ENCODE measurements at places on chromosomes 5 and 9.

DNA sequence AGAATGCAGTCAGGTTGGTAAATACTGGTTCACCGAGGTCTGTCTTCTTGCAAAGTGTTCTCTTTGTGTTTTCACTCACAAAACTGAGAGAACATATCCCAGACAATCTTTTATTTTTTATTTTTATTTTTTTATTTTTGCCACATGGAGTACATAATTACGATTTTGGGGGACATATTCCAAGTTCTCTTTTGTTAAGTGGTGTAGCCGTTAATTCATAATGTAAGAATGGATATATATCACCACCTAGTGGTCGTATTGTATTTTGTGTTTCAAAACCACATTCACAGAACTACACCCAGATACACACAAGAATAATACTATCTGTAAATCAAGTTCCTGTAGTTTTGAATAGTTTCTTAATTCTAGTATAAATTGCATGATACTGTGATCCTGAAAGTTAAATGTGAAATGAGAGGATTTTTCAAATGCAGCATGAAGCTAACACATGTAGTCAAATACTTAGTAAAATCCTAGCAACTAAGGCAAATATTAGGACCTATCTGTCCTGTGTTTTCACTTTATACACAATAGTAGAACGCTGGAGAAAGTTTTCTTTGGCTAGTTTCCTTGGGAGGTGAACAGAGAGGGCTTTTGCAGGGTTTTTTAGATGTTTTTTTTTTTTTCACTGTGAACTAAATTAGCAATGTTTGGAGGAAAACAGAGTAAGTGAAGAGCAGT is 92.7 kb downstream of the VCAN start:
- DNase-seq = no peak

DNA sequence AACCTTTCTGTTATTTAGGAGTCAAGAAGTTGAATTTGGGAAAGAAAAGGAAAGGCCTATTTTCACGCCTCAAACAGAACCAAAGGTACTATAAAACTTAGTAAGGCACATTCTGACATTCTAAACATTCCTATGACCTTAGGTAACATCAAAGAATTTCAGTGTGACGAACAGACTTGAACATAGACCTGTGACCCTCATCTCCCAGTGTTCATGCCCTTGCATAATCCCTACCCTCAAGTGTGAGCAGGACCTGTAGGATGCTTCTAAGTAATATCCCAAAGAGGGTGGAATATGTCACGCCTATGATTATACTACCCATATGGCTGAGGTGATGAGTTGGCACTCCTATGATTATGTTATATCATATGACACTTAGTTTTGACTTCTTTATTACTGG is 540.9 kb downstream of the KIF4B start:
- DNase-seq = no peak

- no peak for DNase-seq
Observed at GRCh38 chr5:120320626-120321025, 143.5 kb upstream of the PRR16 start.

- no peak for DNase-seq
Observed at GRCh38 chr5:42020788-42021530, 95.9 kb downstream of the FBXO4 start.

GRCh38 chr9:110582156-110582555 is 2.6 kb upstream of the SVEP1 start:
- DNase-seq = no peak

DNA sequence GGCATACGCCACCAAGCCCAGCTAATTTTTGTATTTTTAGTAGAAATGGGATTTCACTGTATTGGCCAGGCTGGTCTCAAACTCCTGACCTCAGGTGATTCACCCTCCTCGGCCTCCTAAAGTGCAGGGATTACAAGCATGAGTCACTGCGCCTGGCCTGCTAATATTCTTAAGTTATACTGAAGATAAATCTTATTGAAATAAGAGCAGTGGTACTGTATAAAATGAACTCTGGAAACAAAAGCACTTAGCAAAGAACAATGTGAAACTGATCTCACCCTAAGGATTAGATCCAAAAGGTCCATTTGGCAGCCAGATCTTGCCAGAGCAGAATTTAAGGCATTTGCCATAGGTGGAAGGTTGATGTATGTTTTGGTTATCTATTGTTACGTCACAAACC is 27.1 kb downstream of the CYSTM1 start:
- DNase-seq = no peak

GRCh38 chr5:72180925-72181324 is 73.7 kb downstream of the MAP1B start:
- DNase-seq = no peak

DNA sequence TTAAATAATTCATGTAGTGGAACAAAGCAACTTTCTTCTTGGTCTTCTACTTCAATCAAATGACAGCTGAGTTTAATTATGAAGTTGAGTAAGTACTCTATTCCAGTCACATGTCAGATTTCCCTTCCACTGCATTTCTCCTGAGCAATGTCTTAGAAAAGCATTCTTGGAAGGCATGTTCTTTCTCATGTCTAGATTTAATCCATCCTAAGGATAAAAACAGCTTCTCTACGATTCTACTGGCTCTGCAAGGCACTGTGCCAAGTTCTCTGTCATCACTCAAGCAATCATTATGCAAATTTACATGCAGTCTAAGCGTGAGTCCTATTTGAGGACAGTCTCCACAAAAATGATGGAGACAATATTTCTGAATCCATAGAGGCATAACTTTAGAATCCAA is 142.4 kb downstream of the YIPF5 start:
- no peak for DNase-seq

- no peak for DNase-seq
Observed at GRCh38 chr5:109928046-109928445, 238.3 kb downstream of the MAN2A1 start.

DNA sequence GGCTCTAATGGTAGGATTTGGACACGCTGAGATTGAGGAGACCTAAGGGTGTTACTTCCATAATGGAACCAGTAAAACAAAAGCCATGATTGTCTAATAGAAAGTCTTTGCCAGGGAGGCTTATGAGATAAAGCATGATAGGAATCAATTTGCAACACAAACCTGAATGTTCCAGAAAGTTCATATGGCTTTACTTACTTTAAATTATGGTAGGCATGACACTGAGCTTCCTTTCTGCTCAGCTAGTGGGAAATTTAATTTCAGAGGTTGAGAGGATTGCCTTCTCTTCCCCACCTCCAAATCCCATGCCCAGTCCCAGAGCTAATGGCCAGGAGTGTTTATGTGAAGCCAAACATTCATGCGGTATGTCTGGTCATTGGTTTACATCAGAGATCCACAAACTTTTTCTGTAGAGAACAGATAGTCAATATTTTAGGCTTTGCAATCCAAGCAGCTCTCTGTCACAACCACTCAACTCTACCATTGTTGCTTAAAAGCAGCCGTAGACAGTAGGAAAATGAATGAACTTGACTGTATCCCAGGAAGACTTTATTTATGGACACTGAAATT is 114.5 kb downstream of the UGCG start:
- no peak for DNase-seq

GRCh38 chr5:146620669-146621051 is 104.7 kb upstream of the GPR151 start:
- DNase-seq = no peak

DNA sequence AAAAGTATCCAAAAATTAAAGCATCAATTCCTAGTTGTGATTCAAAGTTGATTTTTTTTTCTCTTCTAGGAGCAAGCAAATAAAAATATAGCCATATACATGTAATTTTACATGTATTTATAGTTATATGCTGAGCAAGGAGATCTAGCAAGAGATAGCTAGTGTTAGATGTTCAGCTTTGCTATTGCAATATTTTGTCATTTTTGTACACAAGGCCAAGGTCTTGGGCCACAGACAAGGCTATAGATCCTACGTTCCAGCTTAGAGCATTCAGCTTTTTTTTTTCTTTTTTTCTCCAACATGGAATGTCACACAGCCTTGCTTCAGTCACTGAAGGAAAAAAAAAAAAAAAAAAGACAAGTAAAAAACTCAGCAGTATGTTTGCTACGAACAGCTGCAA is 36.8 kb downstream of the HMGCR start:
- no peak for DNase-seq

DNA sequence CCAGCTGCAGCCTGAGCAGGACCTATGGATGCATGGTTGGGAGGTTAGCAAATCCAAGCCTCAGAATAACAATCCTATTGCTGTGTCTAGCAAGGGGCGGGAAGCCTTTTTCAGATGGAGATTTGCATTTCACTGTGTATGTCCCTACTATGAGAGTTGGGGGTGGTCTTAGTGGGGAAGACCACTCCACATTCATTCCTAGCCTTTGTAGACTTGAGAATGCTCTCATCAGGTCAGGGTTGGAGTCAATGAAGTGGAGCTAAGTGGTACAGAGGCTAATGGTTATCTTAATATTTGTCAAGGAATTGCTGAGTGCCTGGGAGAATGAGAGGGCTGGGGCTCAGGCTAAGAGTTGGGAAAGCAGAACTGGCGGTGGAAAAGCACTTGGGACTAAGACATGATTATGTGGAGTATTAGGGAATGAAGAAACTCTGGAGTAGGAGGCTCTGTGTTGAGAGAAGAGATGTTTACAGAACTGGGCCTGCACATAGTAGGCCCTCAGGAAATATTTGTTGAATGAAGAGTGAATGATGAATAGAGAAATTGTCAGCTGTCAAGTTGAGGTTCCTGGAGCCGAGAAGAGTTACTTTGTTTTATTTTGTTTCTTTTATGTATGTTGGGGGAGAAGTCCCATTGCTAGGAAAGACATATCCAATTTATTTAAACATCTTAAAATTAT is 175.5 kb upstream of the SPRY4 start:
- DNase-seq = no peak

DNA sequence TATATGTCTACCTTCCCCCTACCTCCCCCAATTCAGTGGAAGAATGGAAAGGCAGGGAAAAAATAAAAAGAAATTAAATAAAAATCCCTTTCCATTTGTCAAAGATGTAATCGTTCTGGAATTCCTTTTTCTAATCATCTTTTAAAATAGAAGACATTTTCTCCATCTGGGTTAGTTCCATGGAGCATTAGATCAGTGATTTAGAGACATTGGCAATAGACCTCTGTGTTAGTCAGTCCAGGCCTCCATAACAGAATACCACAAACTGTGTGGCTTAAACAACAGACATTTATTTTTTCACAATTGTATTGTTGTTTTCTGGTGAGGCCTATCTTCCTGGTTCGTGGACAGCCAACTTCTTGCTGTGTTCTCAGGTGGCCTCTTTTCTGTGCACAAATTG is 516.6 kb upstream of the DAB2 start:
- DNase-seq = no peak

GRCh38 chr5:156174225-156174624 is 152.7 kb upstream of the SGCD start:
- DNase-seq = no peak

GRCh38 chr5:90641528-90641927 is 82.9 kb downstream of the ADGRV1 start:
- no peak for DNase-seq

GRCh38 chr9:72681283-72681630 is 159.8 kb downstream of the TMC1 start:
- DNase-seq = no peak

GRCh38 chr9:69130456-69131441 is 43.3 kb upstream of the TJP2 start:
- no peak for DNase-seq

DNA sequence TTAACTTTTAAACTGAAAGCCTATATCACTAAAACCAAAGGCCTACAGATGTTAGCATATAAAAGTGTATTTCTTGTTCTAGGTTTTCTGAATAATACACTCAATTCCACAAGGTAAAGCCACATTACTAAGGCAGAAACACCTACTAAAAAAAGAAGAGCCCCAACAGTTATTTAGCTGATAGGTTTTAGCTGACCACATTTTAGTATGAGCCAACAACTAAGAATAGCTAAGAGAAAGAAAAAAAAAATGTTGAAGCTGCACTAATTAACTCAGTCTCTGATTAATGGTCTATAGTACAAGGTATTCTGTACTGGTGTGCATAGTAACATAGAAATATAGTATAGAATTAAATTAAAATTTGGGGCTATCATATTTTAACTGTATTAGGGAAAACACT is 23.5 kb downstream of the ZFR start:
- DNase-seq = no peak

DNA sequence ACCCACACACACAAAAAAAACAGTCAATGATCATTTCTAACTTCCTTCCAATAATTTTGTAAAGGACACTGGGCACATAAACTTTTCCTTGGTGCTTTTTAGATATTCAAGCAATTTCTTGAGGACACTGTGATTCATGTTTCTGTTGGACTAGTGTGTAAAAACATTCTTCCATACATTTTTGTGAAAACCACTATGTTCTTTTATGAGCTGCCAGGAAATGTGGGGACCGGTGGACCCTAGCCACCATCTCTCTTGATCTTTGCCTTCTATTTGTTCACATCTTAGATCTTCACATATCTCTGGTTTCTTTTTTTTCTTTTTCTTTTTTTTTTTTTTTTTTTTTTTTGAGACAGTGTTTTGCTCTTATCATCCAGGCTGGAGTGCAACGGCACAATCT is 287.4 kb downstream of the GLIS3 start:
- DNase-seq = no peak

DNA sequence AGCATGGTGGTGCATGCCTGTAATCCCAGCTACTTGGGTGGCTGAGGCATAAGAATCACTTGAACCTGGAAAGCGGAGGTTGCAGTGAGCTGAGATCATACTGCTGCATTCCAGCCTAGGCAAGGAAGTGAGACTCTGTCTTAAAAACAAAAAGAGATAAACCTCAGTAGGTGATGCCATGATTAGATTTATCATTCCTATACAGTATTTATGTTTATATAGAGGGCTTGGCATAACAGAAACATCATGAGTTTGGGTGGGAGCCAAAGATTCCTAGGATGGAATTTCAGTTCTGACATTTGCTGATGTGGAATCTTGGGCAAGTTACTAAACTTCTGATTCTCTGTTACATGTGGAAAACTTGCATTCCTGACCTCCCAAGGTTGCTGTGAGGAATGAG is 22.3 kb downstream of the RFK start:
- DNase-seq = no peak

GRCh38 chr5:54908774-54909525 is 76.4 kb downstream of the ESM1 start:
- DNase-seq = no peak

GRCh38 chr5:159947708-159948358 is 31.6 kb downstream of the ADRA1B start:
- DNase-seq = no peak

DNA sequence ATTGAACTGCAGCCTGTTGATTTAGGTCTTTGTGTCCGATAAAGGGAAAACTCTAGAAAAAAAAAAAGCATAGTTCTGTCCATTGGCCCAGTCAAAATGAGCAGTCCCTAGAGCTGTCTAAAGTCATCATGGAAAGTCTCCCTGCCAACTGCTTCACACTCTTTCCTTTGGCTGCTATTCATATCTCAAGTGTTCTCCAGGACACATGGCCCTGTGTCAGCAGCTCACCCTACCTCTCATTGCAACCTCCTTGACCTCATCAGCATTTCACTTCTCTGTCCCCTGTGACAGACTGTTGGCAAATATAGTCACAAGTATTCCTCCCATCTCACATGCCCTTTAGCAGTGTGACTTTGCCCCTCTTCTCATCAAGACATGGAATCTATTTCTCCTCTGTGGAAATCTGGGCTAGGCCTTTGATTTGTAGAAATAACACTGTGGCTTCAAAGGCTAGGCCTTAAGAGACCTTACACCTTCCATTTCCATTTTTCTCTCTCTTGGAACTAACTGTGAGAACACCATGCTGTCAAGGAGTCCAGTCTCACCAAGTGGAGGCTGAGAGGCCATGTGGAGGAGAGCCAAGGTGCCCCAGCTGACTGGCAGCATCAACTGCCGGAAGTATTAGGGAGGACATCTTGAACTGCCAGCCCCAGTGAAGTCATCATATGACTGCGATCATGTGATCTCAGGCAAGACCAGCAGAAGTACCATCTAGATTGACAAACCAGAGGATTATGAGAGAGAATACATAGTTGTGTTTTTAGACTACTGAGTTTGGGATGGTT is 149.4 kb upstream of the TARS1 start:
- DNase-seq = no peak

GRCh38 chr9:91882627-91883026 is 67.4 kb downstream of the ROR2 start:
- DNase-seq = no peak
